ENCODE measurements at places on chromosomes 2 and 18. TPM values are rescaled to one million over a fixed set of nuclear protein-coding genes. Genes with fewer than 3 reads are reported as not detected.

The SIGLEC15 gene
- total RNA-seq = not detected

The ADAM23 gene
- total RNA-seq = 0.26 TPM

The PPM1G gene
- total RNA-seq = 98.3 TPM

The CRYGC gene
- not detected for total RNA-seq

The ANKRD29 gene
- not detected for total RNA-seq

The SGPP2 gene
- 0.38 TPM for total RNA-seq

The HOXD12 gene
- not detected for total RNA-seq

The TUBA4B gene
- not detected for total RNA-seq

The SPC25 gene
- 32.1 TPM for total RNA-seq

The SOX11 gene
- not detected for total RNA-seq

The AGXT gene
- total RNA-seq = not detected

The LRRTM1 gene
- total RNA-seq = not detected

The ZNF892 gene
- 3.3 TPM for total RNA-seq

The PLEK gene
- 1.4 TPM for total RNA-seq

The CHRNG gene
- total RNA-seq = not detected

The COL3A1 gene
- total RNA-seq = not detected

The EVX2 gene
- not detected for total RNA-seq

The TTLL4 gene
- total RNA-seq = 22.1 TPM

The ZNF513 gene
- total RNA-seq = 20.1 TPM

The INO80D gene
- total RNA-seq = 24.4 TPM

The HMSD gene
- total RNA-seq = 1.1 TPM

The ABCG5 gene
- not detected for total RNA-seq

The PSMA8 gene
- 0.91 TPM for total RNA-seq

The BOLA3 gene
- total RNA-seq = 39.3 TPM

The KIAA2012 gene
- not detected for total RNA-seq

The CGREF1 gene
- 1.5 TPM for total RNA-seq

The DIS3L2 gene
- 32.3 TPM for total RNA-seq

The MPP4 gene
- not detected for total RNA-seq

The MRPS5 gene
- 67.5 TPM for total RNA-seq

The ANKRD62 gene
- not detected for total RNA-seq

The MATN3 gene
- total RNA-seq = not detected

The GALR1 gene
- total RNA-seq = not detected
